ENCODE measurements at places on chromosomes 3 and 15.

- peaks cover 36% of the 10 kb centered on the region for H3K36me3 ChIP-seq
- peaks cover 52% of the 10 kb centered on the region for H3K4me1 ChIP-seq
- H3K27ac ChIP-seq = no peak overlapping the region
- H3K27me3 ChIP-seq = no peaks in the 10 kb centered on the region
- no peak overlapping the region for H3K4me3 ChIP-seq
- DNase-seq = no peak
Observed at GRCh38 chr3:45980819-45981218, 14.8 kb downstream of the FYCO1 start.

GRCh38 chr3:194257151-194257621 lies 93.9 kb downstream of the CPN2 start:
- no peak overlapping the region for H3K4me3 ChIP-seq
- H3K4me1 ChIP-seq = peaks cover 10% of the 10 kb centered on the region
- H3K27ac ChIP-seq = no peak overlapping the region
- H3K36me3 ChIP-seq = no peaks in the 10 kb centered on the region

DNA sequence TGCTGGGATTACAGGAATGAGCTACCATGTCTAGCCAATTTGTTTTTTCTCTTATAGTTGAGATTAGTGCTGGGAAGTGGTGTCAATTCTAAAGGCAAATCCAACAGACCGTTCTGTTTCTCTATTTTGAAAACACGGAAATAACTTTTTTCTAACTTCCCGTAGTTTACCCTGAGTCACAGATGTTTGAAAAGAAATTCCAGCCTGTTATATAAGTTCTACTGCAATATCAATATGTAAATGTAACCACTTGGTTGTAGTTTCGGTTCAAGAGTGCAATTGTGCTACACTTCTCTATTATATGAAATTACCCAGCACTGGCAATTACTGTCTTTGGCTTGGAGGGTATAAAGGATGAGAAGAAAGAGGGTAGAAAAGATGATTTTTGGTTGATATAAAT lies 22.3 kb upstream of the GNB4 start:
- no peak for DNase-seq
- no peaks in the 10 kb centered on the region for H3K27me3 ChIP-seq
- peaks cover 10% of the 10 kb centered on the region for H3K4me1 ChIP-seq
- no peak overlapping the region for H3K4me3 ChIP-seq

- H3K27ac ChIP-seq = no peak overlapping the region
- no peaks in the 10 kb centered on the region for H3K27me3 ChIP-seq
- no peak overlapping the region for H3K4me3 ChIP-seq
- DNase-seq = no peak
Observed at GRCh38 chr15:67117370-67117769, 52.0 kb downstream of the SMAD3 start.

GRCh38 chr15:66131200-66131599 lies 122.3 kb downstream of the MEGF11 start:
- no peak overlapping the region for H3K27ac ChIP-seq
- H3K4me1 ChIP-seq = peaks cover 15% of the 10 kb centered on the region
- no peak for DNase-seq
- no peak overlapping the region for H3K4me3 ChIP-seq

DNA sequence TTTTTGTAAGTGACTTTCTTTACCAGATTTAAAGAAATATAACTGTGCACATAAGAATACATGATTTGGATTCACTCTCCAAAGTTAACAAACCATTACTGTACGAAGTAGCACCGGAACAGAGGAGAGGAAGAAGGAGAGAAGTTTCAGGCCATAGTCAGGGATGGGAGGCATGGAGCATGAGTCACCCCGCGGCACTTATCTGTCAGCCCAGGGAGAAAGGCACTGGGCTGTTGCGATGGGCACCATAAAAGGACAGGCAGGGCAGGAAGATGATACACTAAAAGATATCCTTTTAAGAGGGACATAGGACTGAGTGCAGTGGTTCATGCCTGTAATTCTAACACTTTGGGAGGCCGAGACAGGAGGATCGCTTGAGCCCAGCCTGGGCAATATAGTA lies 37.0 kb downstream of the TTC23 start:
- H3K4me1 ChIP-seq = no peaks in the 10 kb centered on the region
- no peaks in the 10 kb centered on the region for H3K27me3 ChIP-seq
- H3K4me3 ChIP-seq = no peak overlapping the region
- H3K27ac ChIP-seq = no peak overlapping the region
- DNase-seq = no peak

DNA sequence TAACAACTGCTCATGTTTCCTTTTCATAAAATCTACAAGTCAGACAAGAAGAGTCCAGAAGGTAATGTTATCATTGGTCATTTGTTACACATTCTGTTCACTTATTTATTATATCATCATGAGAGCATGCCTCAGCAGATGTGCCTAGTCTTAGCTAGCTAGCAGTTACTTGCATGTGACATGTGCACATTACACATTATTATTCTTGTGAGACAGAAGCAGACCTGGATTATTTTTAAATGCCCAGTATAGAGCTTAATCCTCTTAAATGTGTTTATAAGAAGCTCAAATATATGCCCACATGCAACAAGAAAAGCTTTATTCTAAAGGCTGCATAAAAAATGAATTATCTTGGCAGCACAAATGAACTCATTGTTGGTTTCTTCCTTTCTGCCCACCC lies 12.6 kb downstream of the YEATS2 start:
- no peak overlapping the region for H3K4me3 ChIP-seq
- H3K4me1 ChIP-seq = no peaks in the 10 kb centered on the region
- no peaks in the 10 kb centered on the region for H3K36me3 ChIP-seq
- no peak overlapping the region for H3K27ac ChIP-seq
- no peak for DNase-seq

DNA sequence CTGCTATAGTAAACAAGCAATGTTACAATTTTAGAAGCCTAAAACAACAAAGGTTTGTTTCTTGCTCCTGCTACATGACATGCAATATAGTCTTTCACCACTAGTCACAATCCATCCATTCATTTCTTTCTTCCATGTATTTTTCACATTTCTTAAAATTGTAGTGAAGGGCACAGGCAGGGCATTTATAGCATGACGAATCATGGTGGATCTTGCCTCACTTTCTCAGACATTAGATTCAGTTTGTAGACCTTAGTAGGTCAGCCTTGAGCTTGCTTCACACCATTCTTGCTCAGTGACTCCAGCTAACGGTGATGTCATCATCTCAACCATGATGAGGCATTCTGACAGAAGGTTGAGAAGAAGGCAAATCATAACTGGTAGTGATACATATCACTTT lies 546.8 kb downstream of the TBL1XR1 start:
- no peaks in the 10 kb centered on the region for H3K4me1 ChIP-seq
- H3K27ac ChIP-seq = no peak overlapping the region
- no peak overlapping the region for H3K4me3 ChIP-seq
- DNase-seq = peak; percentile 17

GRCh38 chr3:108085810-108086350 lies 5.0 kb downstream of the CD47 start:
- peaks cover 9% of the 10 kb centered on the region for H3K27me3 ChIP-seq
- no peaks in the 10 kb centered on the region for H3K4me1 ChIP-seq
- H3K27ac ChIP-seq = no peak overlapping the region
- no peak overlapping the region for H3K4me3 ChIP-seq
- no peaks in the 10 kb centered on the region for H3K36me3 ChIP-seq

- peaks cover 83% of the 10 kb centered on the region for H3K27me3 ChIP-seq
- H3K4me1 ChIP-seq = no peaks in the 10 kb centered on the region
- no peak overlapping the region for H3K4me3 ChIP-seq
- no peak for DNase-seq
- H3K36me3 ChIP-seq = no peaks in the 10 kb centered on the region
Observed at GRCh38 chr3:55159016-55159415, 231.2 kb upstream of the LRTM1 start.

- H3K27me3 ChIP-seq = no peaks in the 10 kb centered on the region
- no peak overlapping the region for H3K4me3 ChIP-seq
- peaks cover 13% of the 10 kb centered on the region for H3K4me1 ChIP-seq
- peaks cover 13% of the 10 kb centered on the region for H3K36me3 ChIP-seq
Observed at GRCh38 chr3:184004476-184004875, 13.2 kb downstream of the ABCC5 start.

Measured in cardiac muscle cell (in vitro differentiated cells and primary cell).